Posterior vena cava (tissue), 2 donors: ENCODE measurements at places on chromosomes 11 and 22. TPM values are rescaled to one million over a fixed set of nuclear protein-coding genes. Genes with fewer than 3 reads are reported as not detected.

CHEK2 gene
- total RNA-seq: 6.6 TPM

PKDREJ gene
- 0.05 TPM for total RNA-seq

PKNOX2 gene
- 8.2 TPM for total RNA-seq

DRAP1 gene
- total RNA-seq: 92.2 TPM

JHY gene
- 4.1 TPM for total RNA-seq

OR11H1 gene
- total RNA-seq: not detected

SAA4 gene
- not detected for total RNA-seq

KLHL35 gene
- 0.79 TPM for total RNA-seq

P4HA3 gene
- 3.3 TPM for total RNA-seq

APOA4 gene
- 2.0 TPM for total RNA-seq

SEZ6L gene
- 0.09 TPM for total RNA-seq

DCUN1D5 gene
- total RNA-seq: 19.7 TPM

CTSW gene
- 1.4 TPM for total RNA-seq

OR51D1 gene
- total RNA-seq: not detected

C11orf16 gene
- total RNA-seq: not detected

FGF3 gene
- not detected for total RNA-seq

CCDC73 gene
- not detected for total RNA-seq

BIK gene
- total RNA-seq: not detected

GRM5 gene
- 0.23 TPM for total RNA-seq

FAM181B gene
- total RNA-seq: 0.67 TPM

GRIA4 gene
- total RNA-seq: not detected

CSTF3 gene
- 15.9 TPM for total RNA-seq

MRGPRX3 gene
- total RNA-seq: not detected

MAJIN gene
- total RNA-seq: not detected
